Activated CD4-positive, alpha-beta T cell treated with anti-CD3 and anti-CD28 coated beads, Interleukin-2, amount 50 U/mL, for 16 hours (primary cell): ENCODE measurements at places on chromosomes 12 and 14.
A peak's percentile ranks its signal among the peaks of the same experiment; 100 is the strongest.

GRCh38 chr14:22691171-22691570 is 47.0 kb upstream of the OR6J1 start:
- DNase-seq: no peak

DNA sequence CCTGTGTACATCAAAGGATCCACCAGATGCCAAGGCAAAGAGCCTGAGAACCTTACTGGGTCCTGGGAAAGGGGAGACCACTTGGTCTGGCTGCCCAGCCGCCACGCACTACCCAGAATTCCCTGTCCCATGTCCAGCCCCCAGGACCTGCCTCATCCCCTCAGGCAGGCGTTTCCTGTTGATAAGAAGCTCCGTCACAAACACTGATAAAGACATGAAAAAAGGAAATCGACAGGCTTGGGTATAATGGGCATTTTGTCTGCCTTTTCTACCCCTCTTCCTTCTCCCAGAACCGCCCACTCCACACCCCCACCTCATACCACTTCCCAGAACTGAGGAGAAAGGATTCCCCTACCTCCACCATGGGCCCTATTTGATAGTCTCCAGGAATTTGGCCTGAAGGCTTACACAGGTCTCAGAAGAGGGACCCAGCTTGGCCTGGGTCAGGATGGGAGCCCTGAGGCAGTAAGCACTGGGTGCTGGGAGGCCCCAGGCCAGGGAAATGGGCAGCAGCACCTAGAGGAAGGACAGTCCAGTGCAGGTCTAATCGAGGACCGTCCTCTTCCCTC is 18.8 kb downstream of the ACVRL1 start:
- DNase-seq: no peak

DNA sequence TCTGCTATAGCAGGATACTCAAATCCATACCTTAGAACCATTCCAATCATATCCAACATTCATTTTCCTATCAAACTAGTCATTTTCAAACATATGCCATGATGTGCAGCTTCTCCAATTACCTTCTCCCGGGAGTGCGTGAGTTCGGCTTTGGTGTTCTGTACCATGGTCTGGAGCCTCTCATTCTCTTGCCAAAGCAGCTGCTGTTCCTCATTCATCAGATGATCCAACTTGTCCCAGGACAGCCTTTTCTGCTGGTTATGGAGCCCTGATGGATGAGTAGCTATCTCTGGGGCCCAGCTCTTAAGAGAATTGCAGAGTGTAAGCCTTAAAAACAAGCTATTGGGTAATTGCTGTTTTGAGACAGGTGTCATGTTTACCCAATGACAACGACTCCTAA is 71.1 kb upstream of the SAV1 start:
- DNase-seq: no peak

GRCh38 chr12:66393890-66394289 is 91.6 kb downstream of the HELB start:
- no peak for DNase-seq

GRCh38 chr12:46359667-46360280 is 12.8 kb downstream of the SLC38A2 start:
- DNase-seq: no peak

DNA sequence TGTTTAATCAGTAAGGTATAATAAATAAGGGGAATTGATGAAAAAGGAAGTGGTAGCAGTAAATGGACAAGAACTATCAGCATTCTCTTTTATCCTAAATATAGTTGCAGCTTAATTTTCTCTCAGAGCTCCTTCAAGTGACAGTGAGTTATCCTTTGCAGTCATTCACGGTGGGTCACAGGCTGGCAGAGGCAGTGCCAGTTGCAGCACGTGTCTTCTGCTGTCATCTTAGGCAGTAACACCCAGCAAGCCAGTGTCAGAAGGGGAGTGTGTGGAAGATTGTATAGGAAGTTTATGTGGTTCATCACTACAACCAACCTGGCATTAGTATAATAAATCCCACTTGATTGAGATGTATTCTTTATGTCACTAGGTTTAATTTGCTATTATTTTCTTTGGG is 170.0 kb downstream of the CCDC91 start:
- DNase-seq: no peak

DNA sequence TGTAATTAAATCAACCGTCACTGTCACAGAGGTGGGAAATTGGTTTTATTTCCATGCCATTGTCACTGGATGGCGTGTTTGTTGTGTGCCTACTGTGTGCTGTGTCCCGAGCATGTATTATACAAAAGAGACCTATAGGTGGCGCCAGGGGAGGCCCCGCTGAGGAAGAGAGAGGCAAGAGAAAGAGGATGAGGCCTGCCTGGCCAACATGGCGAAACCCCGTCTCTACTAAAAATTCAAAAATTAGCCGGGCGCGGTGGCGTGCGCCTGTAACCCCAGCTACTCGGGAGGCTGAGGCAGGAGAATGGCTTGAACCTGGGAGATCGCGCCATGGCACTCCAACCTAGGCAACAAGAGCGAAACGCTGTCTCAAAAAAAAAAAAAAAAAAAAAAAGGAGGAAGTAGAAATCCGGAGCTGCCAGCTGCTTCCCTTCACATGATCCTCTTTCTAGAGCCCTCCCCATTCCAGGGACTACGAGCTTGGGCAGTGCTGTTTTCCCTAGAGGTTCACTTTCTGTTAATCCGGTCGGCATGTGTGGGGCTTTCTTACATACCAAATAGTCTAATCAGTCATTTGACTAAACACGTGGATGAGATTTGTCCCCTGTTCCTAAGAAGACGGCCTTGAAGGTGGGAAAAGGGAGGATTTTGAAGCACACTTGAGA is 6.4 kb upstream of the CCDC175 start:
- DNase-seq: no peak

DNA sequence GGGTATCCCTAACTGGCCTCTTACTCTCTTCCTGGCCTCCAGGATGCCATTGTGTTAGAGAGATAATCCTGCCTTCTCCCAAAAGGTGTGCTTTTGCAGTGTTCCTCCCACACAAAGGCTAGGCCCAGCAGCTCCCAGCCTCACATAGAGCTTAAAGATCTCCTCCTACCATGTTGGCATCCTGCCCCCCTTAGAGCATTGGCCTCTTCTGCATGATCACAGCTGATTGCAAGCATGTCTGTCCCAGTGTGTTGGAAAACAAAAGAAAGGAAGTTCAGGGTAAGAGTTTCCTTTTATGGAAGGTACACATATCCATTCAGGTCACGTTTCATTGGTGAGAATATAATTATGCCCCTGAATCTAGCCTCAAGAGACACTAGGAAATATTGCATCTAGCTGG is 405.4 kb downstream of the TMTC2 start:
- DNase-seq: no peak

DNA sequence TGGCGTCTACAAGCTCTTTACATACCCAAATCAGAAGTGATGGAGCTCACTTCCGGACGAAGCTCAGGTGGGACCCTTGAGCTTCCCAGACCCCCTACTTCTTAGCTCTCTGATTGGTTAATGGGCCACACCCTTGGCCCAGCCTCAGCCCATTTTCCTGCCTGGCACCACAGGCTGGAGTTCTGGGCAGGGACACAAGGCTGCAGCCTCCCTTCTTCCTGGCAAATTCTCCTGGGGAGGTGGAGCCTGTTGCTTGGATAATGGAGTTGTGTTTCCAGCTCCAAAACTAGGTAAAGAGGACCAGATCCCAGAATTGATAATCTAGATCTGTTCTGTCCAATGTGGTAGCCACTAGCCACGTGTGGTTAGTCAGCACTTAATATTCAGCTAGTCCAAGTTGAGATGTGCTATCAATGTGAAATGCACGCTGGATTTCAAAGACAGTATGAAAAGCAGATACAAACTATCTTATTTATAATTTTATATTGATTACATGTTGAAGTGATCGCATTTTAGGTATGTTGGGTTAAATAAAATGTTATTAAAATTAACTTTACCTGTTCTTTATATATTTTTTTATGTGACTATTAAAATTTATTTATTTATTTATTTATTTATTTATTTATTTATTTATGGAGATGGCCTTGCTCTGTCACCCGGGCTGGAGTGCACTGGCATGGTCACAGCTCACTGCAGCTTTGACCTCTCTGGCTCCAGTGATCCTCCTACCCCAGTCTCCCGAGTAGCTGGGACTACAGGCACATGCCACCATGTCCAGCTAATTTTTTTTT is 12.6 kb upstream of the FAIM2 start:
- DNase-seq: no peak

- no peak for DNase-seq
Measured at GRCh38 chr12:53244337-53244736, 12.3 kb upstream of the RARG start.

- DNase-seq: no peak
Measured at GRCh38 chr14:24815543-24815942, 181.6 kb upstream of the GZMB start.

DNA sequence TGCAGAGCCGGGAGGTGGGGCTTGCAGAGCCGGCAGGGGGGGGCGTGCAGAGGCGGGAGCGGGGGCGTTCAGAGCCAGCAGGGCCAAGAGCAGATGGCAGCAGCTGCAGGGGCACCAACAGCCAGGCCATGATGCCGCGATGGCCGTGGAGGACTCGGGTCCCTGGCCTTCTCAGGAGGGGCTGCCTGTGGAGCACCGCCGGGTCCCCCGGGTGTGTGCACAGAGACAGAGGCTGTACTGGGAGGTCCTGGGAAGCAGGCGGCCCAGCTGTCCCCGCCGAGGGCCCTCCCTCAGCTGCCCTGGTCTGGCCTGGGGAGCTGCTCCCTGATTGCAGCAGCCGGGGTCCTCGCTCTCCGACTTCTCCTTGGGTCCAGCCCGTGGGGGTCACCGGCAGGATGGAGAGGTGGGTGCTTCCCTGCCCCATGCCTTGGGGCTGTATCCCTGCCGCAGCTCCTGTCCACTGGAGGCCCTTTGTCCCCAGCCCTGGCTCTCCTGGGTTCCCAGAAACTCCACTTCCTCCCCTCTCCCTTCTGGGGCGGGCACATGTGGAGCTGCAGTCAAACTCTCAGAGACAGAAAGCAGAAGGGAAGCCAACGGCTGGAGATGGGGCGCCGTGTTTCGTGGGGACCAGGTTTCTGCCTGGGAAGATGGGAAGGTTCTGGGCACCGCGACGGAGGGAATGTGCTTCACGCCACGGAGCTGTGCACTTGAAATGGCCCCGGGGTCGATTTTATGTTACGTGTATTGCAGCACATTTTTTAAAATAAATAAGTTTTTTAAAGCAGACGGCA is 75.8 kb upstream of the GALNT9 start:
- DNase-seq: no peak

DNA sequence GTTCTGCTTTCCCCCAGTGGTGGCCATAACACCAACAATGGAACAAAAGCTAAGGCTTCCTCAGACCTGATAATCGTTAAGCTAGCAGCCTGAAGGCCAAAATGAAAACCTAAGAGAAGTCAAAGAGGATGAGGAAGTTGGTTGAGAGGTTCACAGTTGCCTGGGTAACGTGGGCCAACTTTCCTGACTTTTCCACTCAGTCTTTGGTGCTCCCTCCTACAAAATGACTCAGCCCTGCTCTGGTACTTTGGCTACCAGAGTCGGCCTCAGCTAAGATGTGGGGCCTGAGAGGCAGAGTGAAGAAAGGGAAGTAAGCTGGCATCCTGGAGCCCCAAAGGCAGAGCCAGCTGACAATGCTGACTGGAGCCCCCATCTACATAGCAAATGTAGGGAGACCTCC is 14.9 kb upstream of the FKBP11 start:
- DNase-seq: no peak

DNA sequence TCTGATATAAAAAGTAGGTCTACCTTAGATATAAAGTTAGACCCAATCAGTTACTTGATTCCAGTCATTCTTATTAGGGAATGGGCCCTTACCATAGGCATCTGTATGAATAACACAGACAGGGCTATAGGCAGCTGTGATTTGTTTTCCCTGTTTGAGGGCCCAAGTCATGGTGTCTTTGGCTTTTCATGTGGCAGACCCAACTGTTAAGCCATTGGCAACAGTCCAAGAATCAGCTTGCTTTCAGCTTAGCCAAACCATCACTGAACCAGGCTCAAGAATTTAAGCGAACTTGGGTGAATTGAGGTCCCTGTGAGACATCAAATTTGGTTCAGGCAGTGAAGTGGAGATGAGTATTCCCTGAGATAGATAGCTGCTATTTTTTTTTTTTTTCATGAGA is 111.2 kb downstream of the LRRIQ1 start:
- no peak for DNase-seq

- DNase-seq: peak; percentile 80
Measured at GRCh38 chr12:103928682-103929045, 1.5 kb upstream of the HSP90B1 start.

DNA sequence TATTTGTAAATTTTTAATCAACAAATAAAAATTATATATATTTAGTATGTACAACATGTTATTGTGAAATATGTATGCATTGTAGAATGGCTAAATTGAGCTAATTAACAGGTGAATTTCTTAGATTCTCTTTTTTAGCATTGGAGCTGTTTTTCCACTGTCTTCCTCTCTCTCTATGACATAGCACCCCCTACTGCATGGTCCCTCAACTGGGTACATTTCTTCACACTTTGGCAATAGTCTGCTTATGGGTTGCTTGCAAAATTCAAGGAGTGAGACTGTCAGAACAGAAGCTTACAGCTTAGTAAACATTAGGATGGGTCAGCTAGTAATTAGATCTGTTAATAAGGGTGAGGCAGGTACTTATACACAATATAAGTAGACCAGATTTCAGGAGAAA is 658.5 kb upstream of the MGAT4C start:
- DNase-seq: no peak

- no peak for DNase-seq
Measured at GRCh38 chr12:105773471-105773870, 365.3 kb downstream of the NUAK1 start.

- no peak for DNase-seq
Measured at GRCh38 chr12:92695577-92695976, 7.2 kb upstream of the PLEKHG7 start.

DNA sequence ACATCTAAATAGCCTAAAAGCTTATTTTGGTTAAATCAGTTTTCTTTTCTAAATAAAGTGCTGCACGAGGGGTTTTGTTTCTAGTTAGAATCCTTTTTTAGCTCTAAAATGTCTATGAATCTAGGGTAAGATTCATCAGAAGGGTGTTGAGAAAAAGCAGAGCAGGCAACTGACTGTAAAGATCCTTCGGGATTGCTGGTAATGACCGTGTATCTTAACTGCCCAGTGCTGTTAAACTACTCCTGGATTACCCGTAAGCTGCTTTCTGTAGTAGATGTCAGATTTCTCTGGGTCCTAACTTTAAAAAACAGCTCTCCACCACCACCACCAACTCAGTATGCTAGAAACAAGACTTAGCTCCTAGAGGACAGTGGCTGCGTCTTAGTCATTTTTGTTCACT is 39.2 kb downstream of the DACT1 start:
- DNase-seq: no peak

GRCh38 chr12:109586385-109587296 is 13.0 kb downstream of the MVK start:
- DNase-seq: no peak

- DNase-seq: no peak
Measured at GRCh38 chr14:51554339-51554920, 97.3 kb upstream of the FRMD6 start.

DNA sequence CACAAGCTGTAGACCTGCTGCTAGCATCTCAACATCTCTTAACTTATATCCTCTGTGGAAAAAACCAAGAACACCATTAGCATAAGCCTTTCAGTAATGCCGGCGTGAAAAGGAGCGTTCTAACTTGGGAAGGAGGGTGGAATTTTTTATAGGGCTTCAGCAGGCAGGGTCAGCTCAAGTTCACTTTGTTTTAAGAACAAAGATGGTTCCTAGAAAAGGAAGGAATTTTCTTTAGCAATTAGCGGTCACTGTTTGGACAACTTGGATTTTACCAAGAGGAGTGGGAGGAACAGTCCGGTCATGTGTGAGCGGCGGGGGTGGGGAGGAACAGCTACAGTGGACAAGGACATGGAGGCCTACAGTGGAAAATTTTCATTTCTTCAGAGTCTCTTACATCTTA is 35.9 kb downstream of the BBS10 start:
- DNase-seq: no peak

- no peak for DNase-seq
Measured at GRCh38 chr14:92753250-92753649, 4.8 kb upstream of the LGMN start.

GRCh38 chr12:106108185-106108835 is 30.4 kb downstream of the NUAK1 start:
- no peak for DNase-seq
